ENCODE measurements at places on chromosomes 1 and 21.
A peak's percentile ranks its signal among the peaks of the same experiment; 100 is the strongest.

DNA sequence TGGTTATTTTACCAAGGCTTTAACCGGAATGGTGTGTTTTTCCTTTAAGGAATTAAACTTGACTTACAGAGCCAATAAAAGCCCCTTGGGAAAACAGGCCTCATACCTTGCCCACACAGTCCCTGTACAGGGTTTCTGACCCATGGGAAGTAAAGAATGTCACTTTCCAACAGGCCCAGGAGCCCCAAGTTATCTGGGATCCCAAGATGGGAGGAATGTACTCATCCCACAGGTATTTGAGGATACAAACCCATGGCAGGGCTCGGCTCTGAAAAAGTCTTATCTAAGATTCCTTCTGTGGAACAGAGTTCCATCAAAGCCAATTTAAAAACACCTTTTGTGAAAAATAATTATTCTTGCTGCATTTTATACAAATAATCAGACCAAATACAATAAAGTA, 15.3 kb upstream of the COX20 start:
- no peak for DNase-seq

GRCh38 chr1:4362314-4363044, 291.9 kb upstream of the AJAP1 start:
- DNase-seq: no peak

- peak; percentile 75 for DNase-seq
Observed at GRCh38 chr1:17207966-17208418, 3.1 kb downstream of the PADI1 start.

- DNase-seq: no peak
Observed at GRCh38 chr1:98662356-98662670, 792 bp downstream of the SNX7 start.

GRCh38 chr1:32269744-32270143, 18.7 kb downstream of the LCK start:
- DNase-seq: no peak

GRCh38 chr1:149995927-149996326, 14.6 kb downstream of the OTUD7B start:
- peak; percentile 15 for DNase-seq

- no peak for DNase-seq
Observed at GRCh38 chr1:60670302-60670701, 412.1 kb upstream of the NFIA start.

GRCh38 chr1:228029281-228029680, 22.5 kb downstream of the WNT3A start:
- DNase-seq: no peak

GRCh38 chr1:177611402-177611801, 358.5 kb downstream of the SEC16B start:
- no peak for DNase-seq

GRCh38 chr1:42680921-42681683, 1.1 kb upstream of the YBX1 start:
- no peak for DNase-seq

- DNase-seq: no peak
Observed at GRCh38 chr1:21550866-21551475, 41.7 kb downstream of the ALPL start.

Data from H54 (cell line).